ENCODE measurements at places on chromosomes 4 and X.

- DNase-seq: no peak
Measured at GRCh38 chrX:2492531-2493218, 8.1 kb downstream of the DHRSX start.

- no peak for DNase-seq
Measured at GRCh38 chr4:75169427-75169826, 236.5 kb downstream of the PARM1 start.

DNA sequence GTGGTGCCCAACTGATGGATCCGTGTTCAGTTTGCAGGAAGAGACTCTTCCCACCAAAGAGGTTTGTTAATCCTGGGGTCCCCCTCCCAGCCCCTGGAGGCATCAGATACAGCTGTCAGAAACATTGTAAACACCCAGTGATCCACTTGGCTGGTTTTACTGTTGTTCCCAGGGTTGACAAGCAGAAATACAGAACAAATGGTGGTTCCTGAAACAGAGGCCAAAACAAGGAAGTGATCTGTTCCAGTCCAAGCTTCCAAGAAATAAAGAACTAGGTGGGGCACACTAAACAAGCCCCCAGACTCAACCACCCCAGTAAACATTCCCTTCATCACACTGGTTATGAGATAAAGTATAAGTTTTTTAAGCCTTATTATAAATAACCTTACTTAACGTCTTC, 1.4 kb downstream of the TMLHE start:
- no peak for DNase-seq

GRCh38 chr4:23369331-23369730, 520.5 kb downstream of the PPARGC1A start:
- DNase-seq: no peak

DNA sequence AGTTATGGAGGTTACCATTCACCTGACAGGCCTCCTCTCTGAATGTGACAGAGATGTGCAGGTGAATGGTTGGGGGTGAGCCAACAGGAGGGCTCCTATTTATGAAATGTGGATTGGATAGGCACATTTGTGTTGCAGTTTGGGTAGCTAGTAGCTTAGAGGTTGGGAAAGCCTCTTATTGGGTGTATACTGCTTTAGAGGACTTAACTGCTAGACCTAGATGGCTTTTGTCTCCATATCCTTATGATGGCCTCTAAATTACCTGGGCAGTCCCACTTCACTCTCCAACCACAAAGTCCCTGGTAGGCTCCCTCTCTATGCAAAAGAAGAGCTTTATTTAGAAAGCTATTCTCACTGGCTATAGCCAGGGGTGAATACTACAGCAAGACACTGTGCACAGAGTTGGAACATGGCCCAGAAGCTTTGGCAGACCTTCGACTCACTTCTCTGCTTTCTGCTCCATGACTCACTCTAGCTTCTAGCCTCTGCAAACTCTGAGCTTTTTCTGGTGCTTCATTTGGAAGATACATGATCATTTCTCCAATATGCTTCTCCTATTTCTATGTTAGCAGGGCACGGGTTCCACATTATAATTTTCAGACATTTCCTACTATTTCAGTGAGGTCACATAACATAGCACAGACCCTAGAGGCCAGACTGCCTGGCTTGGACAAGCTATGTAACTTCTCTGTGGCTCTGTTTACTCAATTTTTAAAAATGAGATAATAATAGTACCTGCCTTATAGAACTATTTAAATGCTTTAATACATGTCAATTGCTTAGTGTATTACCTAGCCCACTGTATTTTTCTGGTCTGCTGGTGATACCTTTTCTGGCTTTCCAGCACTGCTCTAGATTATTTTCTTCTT, 6.0 kb upstream of the VGLL1 start:
- DNase-seq: no peak

GRCh38 chr4:113602646-113603228, 158.8 kb downstream of the CAMK2D start:
- no peak for DNase-seq

GRCh38 chr4:23956601-23957364, 66.9 kb upstream of the PPARGC1A start:
- no peak for DNase-seq

DNA sequence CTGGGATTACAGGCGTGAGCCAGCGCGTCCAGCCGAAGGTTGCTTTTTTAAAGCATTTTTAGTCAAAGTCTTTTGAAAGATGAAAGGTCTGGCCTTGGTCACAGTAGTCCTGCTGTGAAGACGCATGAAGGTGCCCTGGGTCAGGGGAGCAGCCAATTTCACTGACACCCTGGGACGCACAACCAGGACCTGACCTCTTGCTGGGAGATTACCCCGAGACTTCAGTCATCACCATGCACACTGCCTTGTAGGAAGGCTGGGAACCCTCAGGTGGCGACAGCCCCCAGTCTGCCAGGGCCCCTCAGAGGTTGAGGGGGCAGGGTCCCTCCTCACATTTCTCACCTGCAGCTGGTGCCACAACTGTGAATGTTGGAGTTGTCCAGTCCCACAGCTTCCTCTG, 53.2 kb downstream of the CPLX1 start:
- DNase-seq: no peak

DNA sequence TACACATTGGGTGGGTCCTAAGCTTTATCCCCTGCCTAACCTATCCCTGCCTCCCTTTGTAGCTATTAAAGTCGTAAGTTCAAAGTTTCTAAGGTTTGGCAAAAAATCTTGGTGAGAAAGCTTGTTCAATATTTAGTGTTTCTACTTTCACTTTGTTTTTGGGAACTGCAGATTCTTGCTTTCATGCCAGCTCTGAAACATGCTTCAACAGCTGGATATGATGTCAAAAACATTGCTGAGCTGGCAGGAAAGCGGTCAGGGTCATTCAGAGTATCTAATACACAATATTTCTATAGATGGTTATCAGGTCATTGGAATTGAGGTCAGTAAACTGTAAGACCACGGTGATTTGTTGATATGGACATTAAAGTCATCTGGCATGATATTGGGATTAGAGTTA, 19.7 kb downstream of the CENPI start:
- no peak for DNase-seq

GRCh38 chr4:5156682-5157081, 105.4 kb downstream of the STK32B start:
- no peak for DNase-seq

DNA sequence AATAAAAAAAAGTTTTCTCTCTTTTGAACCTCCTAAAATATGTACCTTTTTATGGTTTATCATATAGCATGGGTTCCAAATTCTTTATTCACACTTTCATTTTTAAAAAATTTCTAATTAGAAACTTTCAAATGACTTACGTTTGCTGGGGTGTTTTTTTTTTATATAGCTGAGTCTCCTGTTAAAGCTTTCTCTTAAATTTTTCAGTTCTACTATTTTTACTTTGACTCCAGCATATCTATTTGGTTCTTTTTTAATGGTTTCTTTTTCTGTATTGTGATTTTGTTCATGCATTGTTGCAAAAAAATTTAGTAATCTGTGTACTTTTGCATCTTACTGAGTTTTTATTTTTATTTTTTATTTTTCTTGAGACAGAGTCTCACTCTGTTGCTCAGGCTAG, 22.3 kb downstream of the ZNF718 start:
- no peak for DNase-seq

DNA sequence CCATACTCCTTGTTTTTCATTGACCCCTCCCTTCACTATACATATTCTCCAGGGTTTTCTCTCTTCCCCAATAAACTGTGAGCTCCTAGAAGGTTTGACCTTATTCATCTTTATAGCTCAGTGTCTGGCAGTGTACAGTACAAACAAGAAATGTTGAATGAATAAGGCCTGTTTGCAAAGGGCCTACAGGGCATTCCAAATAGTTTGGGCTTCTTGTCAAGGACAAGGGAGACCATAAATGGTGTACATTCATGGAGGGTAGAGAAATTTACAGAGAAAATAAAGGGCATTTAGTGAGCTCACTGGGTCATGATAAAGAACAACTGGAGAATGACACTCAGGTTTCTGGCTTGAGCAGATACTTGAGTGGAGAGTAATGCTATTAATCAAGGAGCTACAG, 47.5 kb upstream of the EIF1AX start:
- DNase-seq: no peak

GRCh38 chr4:845233-845835, 19.4 kb upstream of the CPLX1 start:
- DNase-seq: no peak

- DNase-seq: no peak
Measured at GRCh38 chr4:29046781-29047180, 1673.4 kb upstream of the PCDH7 start.

DNA sequence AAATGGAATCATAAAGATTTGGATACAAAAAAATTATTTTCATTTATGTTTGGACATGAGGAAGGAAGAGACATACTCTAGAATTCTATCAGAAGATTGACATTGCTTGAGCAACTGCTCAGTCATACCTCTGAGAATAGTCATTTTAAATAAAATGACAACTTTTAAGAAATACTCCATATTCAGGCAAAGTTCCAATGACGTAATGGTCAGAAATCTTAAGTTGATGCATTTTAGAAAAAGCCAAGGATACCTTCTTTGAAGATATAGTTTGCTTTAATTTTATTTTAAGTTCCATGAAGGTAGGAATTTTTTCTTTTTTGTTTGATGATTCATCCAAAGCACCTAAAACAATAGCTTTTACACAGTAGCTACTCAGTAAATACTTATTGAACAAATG, 110.3 kb upstream of the ATOH1 start:
- no peak for DNase-seq

DNA sequence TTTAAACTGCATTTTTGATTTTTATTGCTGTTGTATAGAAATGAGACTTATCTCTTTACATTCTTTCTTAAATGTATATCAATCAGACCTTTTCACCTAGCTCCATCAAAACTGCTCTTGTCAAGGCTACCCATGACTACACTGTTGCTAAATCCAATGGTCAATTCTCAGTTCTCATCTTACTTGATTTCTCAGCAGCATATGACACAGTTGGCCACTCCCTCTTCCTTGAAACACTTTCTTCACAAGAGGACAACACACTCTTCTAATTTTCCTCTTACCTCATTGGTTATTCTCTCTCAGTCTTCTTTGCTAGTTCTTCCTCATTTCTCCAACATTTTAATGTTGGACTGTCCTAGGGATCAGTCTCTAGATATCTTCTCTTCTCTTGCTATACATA, 94.1 kb upstream of the CITED1 start:
- no peak for DNase-seq

GRCh38 chrX:3651277-3651676, 62.2 kb downstream of the PRKX start:
- no peak for DNase-seq

DNA sequence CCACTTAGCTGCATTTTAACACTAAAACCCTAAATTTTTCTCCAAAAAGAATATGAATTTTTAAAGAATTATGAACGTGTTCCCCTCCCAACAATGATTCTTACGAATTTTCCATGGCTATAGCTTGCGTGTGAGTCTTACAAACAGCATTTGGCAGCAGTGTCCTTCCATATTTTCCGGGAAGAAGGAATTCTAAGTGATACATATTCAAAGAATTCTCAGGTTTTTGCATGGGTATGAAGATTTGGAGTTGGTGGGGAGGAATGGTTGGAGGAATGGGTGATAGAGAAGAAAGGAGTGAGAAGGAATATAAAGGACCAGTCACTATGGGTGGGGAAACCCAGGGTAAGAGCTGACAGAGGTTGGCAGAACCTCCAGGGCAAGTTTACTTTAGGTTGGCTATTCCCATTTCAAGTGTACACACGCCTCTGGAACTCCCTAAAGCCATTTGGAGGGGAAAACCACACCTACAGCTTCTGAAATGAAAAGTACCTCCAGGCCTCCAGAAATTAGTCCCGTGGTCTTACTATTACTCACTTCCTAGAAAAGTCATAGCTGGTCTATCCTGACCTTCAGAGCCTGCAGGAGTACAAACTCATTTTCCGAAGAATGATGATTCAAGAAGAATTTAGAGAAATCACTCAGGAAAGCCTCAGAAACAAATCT, 420.8 kb upstream of the DIPK2B start:
- peak; percentile 10 for DNase-seq

DNA sequence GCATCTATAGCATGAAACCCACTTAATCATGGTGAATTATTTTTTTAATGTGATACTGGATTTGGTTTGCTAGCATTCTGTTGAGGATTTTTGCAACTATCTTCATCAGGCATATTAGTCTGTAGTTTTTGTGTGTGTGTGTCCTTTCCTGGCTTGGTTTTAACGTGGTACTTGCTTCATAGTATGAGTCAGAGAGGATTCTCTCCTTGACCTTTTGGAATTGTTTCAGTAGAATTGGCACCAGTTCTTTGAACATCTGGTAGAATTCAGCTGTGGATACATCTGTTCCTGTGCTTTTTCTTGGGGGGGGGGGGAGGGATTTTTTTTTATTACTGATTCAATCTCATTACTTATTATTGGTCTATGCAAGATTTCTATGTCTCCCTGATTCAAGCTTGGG, 232.0 kb upstream of the KLF8 start:
- DNase-seq: no peak

GRCh38 chr4:186900232-186900900, 176.7 kb upstream of the FAT1 start:
- no peak for DNase-seq

DNA sequence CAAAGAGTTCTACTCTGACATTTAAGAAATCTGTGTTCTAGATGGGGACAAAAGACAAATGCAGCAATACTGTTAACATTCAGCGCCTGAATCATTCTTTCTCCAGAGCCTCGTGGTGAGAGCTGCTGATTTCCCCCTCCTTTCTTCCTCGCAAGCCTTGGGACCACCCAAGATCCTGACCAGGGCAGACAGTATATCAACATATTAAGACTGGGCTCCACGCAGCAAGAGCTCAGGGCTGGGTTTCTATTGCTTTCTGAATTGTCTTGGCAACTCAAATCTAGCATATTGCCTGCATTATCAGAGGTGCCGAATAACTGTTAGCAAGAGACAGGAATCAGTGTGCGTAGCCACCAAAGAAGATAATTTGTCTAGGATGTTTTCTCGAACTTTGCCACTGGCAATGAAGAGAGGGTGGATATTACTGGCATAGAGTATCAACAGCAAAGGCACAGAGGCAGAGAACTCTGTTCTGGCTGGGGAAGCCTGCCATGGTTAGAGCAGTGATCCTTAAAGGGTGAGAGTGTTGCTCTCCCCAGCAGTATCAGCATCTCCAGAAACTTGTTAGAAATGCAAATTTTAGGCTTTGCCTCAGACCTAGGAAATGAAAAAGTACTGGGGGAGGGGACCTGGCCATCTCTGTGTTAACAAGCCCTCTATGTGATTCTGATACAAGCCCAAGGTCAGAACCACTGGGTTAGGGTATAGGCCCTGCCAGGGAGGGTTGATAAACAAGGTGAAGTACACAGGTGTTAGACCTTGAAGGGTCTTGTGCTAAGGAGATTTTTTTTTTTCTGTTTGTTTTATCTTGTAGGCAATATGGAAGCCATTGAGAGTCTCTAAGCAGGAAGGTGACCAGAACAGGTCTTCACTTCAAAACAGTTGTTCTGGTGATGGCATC, 46.2 kb upstream of the MID1IP1 start:
- DNase-seq: no peak

DNA sequence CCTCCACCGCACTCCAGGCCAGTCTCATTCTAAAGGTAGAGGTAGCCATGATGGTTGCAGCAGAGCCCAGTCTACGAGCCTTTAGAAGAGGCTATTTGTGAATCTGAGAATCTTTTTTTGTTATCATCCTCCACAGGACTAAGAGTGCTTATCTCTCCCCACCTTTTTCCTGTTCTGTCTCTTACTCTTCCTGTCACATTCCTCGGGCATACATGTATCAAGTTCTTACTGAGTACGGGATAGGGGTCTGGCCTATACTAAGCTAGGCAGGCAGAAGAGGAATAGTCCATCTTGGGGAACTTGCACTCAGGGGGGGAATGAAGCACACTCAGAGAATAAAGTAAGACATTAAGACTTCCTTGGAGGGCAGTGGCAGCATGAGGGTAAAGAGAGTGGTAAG, 25.7 kb downstream of the LAS1L start:
- DNase-seq: no peak
